Activated naive CD4-positive, alpha-beta T cell treated with Interleukin-2 at 50 U/mL for 16 hours (primary cell): ENCODE measurements at places on chromosomes 13 and 19.

- DNase-seq, result no peak
Observed at GRCh38 chr13:107643615-107644014, 571.7 kb downstream of the LIG4 start.

DNA sequence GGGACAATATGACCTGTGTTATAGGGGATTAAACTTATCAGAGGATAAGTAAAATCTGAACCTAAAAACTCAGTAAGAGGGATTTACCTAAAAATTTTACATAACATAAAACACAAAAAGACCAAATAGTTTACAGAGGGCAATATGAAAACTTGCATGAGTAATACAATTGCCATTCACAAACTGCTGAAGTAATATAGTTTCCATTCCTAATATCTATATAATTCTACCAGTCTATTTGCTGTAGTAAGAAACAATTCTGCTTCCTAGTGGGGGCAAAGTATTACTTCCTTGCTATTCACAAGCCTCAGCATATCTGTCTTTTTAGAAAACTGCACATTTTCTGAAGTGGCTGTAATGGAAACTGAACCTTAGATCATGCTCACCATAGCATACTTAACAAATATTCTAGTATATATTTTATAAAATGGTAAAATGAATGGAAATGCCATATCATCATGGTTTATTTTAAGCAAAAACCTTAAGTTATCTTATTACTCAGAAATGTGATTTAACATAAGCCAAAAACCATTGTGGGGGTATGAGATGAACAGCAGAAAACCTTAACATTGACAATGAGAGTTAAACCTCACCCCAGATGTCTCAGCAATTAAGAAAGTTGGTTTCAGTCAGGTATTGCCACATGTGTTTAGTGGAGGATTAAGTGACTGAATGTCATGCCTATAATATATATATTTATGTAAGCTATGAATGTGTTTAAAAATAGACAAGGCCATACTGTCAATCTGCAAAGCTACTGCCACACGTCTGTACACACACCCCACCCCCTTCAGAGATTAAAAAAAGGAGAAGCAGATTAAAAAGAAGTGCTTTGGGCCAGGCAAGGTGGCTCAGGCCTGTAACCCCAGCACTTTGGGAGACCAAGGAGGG is 136.8 kb downstream of the MIPEP start:
- no peak for DNase-seq

DNA sequence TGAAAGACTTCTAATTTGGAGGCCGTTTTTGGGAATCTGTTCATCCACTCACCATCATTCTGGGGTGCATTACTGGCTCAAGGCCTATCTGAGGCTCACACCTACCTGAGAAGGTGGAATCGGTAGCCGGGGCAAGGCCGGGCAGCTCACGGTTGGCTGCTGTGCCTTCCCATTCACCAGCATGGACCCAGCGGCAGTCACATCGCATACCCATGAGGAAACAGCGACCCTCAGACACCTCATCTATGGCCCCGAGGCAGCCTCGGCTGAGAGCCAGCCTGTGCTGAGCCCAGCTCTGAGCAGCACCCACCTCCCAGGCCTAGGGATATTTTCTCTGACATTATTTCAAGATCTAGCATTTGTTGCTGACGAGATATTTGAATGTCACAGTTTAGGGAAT is 130.5 kb downstream of the ATP11A start:
- no peak for DNase-seq

- DNase-seq, result peak; percentile 24
Observed at GRCh38 chr13:39259371-39260140, 221.3 kb downstream of the NHLRC3 start.

- DNase-seq, result peak; percentile 85
Observed at GRCh38 chr19:19643158-19644053, at the start of gene GMIP. GMIP (minus strand) TSS chr19:19643657; CDS start chr19:19643529, 128 bp downstream.

DNA sequence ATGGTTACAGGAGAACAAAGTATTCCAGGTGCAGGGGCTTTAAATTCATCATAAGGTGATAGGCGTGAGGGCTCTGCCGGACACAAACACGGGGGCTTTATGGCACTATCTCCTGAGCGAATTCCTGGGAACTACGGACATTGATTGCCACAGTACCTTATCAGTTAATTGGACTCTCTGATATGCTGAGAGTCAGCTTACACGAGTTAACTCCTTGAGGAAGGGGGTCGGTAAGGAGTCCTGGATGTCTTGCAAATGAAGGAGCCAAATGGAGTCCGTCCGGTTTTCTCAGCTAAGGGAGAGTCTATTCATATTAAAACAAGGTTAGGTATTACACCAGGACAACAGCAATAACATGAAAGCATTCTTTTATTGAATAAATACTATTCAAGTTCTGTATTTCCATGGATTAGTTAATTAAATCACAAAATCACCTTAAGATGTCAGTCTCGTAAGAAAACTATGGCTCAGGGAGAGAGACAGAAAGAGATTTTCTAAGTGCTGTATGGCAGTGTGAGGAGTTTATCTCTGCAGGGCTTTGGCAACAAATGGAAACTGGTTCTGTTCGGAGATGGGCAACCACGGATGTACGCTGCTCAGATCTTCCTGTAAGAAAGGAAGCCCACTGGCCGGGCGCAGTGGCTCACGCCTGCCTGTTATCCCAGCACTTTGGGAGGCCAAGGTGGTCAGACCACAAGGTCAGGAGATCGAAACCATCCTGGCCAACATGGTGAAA is 26.2 kb upstream of the HIF3A start:
- no peak for DNase-seq

DNA sequence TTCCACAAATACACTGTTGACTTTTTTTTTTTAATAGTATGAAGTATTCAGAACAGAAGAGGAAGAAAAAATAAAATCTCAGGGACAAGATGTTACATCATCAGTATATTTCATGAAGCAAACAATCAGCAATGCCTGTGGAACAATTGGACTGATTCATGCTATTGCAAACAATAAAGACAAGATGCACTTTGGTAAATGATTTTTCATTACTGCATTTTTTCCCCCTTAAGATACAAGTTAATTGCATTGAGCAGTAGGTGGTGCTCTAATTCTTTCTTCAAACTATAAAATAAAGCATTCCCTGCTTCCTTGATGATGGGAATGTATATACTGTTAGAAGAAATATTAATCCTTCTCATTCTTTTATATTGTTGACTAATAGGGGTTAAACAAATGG is 17.1 kb downstream of the UCHL3 start:
- DNase-seq, result no peak

DNA sequence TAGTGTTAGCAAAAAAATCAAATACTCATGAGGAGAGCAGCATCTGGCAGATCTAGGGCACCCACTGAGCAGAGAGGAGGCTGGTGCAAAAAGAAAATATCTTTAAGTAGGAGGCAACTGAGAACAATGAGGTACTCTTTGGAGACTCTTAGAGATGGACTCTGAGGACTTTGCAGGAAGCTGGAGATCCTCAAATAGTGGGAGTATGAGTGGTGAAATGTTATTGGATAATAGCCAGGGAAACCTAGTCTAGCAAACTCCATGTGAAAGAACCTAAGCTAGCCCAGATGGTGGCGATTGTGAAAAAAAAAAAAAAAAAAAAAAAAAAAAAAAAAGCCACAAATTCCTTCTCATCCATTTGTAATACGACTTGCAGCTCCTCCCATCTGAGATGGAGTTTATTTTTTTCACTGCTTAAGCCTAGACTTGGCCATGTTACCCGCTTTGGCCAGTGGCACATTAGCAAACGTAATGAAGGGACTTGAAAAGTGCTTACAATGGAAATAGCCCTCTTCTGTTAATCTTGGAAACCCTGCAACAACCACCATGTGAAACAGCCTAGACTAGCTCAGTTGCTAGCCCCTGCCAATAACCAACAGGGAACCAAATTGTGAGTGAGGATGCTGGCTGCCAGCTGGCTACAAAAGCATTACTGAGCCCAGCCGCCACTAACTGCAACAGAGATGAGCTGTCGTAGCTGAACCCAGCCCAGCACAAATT is 476.2 kb downstream of the KLF12 start:
- no peak for DNase-seq

- DNase-seq, result no peak
Observed at GRCh38 chr13:101838323-101838722, 385.8 kb downstream of the ITGBL1 start.

DNA sequence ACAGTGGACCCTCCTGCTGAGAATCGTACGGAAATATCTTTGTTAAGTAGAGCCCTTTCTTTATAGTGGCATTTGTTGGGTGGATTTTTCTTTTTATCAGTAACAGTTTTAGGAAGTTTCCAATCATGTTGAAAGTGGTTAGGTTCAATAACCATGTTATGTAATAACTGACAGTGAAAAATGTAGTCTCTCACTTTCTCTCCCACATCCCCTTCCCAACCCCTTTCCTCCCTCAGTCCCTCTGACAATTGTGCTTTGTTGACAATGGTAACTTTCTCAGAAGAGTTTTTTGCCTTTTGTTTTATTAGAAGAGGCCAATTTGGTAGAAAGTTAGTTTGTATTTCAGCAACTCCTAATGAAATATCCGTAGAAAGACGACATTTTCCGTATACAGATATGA is 77.8 kb upstream of the SLAIN1 start:
- no peak for DNase-seq

- DNase-seq, result peak; percentile 62
Observed at GRCh38 chr13:48562296-48563066, 29.6 kb upstream of the RCBTB2 start.

DNA sequence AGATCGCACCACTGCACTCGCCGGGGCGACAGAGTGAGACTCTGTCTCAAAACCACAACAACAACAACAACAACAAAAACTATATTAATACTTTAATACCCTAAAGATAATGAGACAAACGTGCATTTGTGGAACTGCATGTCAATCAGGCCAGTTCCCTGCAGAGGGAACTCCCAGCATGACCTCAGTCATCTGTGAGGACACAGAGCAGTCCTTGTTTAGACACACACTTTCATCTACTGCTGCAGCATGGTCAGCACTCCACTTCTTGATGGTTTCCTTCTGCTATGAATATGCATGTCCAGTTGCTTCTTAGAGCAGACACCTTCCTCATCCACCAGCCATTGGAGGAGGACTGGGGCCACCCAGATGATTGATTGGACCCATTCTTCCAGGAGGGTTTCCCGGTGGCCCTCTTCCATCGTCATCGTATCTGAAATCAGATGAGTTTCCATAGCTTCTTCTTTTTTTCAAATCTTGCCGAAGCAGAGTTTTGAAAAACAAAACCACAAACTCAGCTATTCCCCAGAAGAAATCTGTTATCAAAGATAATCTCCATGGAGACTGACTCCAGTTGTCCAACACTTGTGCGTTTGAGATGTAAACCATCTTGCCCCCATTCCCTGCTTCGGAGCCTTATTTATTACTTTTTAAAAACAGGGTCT is 26.5 kb downstream of the ZNF607 start:
- DNase-seq, result no peak

DNA sequence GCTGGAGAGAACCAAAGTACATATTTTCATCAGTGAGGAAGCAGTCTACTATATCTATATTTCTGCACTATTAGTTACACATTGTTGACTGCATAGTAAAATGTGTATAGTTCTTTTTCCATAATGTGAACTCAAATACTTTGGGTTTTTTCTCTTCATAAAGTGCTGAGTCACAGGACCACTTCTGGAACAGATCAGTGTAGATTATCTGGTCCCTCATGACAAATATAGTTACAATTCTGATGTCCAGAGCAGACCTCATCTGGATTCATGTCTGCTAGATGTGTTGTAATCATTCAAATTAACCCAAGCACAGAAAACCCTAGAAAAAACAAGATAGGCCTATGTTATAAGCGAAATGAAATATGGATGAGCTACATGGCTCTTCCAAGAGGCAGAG is 171.4 kb downstream of the SUCLA2 start:
- DNase-seq, result no peak

GRCh38 chr19:38503077-38503410 is 69.6 kb downstream of the RYR1 start:
- no peak for DNase-seq

- no peak for DNase-seq
Observed at GRCh38 chr13:113410472-113411201, 42.7 kb downstream of the ADPRHL1 start.

- DNase-seq, result no peak
Observed at GRCh38 chr13:45224176-45224575, 23.3 kb upstream of the KCTD4 start.

- no peak for DNase-seq
Observed at GRCh38 chr19:53517114-53517741, 20.7 kb upstream of the ZNF331 start.

DNA sequence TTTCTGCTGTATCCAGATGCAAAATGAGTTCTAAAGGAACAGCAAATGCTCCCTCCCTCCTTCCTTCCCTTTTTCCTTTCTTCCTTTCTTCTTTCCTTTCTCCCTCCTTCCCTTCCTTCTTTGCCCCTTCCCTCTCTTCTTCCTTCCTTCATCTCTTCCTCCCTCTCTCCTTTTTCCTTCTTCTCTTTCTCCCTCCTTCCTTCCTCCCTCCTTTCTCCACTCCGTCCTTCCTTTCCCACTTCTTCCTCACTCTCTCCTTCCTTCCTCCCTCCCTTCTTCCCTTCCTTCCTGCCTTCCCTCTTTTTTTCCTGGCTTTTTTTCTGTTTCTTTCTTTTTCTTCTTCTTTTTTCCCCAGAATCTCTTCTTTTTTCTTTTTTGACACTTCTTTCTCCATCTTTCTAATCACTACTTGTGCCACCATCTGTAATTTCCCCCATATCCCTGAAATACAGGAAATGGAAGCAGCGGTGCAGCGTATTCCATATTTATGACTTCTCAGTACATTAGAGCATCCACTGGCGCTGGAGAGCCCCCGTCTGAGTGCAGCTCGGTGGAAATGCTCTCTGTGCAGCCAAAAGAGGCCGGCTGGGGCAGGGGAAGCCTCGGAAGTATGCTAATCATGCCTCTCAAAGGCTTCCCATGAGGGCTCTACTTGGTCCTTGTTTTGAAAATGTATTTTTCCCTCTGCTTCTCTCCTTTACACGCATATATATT is 275.6 kb downstream of the TSHZ3 start:
- DNase-seq, result no peak

- DNase-seq, result peak; percentile 80
Observed at GRCh38 chr19:4851551-4852290, 15.7 kb downstream of the PLIN3 start.
